ENCODE measurements at places on chromosomes 5 and 9.

GRCh38 chr5:135213466-135214239 lies 179.6 kb upstream of the PITX1 start:
- DNase-seq = no peak

GRCh38 chr5:177501874-177502678 lies 4.7 kb upstream of the PDLIM7 start:
- DNase-seq = no peak

DNA sequence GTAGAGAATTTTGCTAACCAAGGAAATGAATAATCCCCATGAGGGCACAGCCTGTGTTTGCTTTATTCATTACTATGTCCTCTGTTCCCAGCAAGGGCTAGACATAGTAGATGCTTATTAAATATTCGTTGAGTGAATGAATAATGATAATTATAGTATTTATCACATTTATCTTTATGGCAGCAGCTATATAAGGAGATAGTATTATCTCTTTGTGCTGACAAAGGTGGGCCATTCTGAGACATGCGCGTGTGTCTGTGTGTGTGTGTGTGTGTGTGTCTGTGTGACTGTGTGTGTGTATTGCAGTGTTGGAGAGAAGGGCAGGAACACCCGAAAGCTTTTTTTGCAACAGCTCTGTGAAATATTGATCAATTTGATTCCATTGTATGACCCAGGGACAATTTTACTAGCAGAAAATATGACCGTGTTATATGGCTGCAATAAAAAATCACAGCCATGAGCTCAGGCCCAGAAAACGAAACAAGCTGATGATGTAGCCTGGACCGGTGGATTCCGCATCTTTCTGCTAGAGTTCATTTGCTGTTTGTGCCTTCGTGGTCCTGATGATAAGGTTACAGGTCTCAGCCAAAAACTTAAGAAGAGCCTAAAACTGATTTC lies 39.8 kb downstream of the ZNF618 start:
- DNase-seq = no peak

GRCh38 chr5:66340786-66341185 lies 196.7 kb downstream of the SREK1 start:
- DNase-seq = no peak

GRCh38 chr9:112880650-112881049 lies 10.0 kb downstream of the SLC46A2 start:
- no peak for DNase-seq

DNA sequence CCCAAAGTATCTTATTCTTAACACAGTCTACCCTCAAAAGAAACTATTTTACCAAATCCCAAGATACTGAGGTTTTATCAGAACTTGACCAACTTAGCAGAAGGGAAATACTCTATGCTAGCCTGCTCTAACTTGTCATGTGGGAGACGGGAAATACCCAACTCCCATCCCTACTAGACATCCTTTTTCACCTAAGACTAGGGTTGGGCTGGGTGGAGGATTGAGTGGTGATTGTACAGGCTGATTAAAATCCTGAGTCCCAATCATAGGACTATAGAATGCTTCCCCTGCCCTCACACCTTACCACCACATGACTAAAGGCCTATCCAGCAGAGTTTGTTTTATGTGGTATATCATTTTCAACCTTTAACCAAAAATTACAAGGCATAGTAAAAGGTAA lies 786.5 kb downstream of the TAF11L14 start:
- no peak for DNase-seq

All from renal cortex interstitium (tissue), 15 donors.